H1 (cell line): ENCODE measurements at places on chromosomes 5 and 9. TPM values are rescaled to one million over a fixed set of nuclear protein-coding genes. Genes with fewer than 3 reads are reported as not detected.

Gene PCDHB11
- 0.86 and 1.4 TPM in 2 replicates for total RNA-seq

GRCh38 chr5:5218396-5218795 lies 78.3 kb downstream of the ADAMTS16 start:
- DNase-seq = no peak

DNA sequence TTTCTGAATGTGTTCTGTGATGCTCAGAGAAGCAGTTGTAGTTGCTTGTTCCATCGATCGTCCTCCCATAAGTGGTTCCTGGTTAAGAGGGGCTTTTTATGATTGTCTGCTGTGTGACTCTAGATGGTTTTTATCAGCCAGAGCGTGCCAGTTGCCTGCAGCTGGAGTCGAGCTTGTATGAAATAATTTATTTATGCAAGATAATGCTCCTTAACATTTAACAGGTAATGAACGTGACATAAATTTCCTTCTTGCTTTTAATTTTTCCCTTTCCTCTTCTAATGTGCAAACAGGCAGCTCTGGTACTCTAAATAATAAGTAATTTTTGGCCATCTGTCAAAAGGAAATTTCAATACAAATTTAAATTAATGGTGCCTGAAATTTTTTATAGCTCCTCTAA lies 84.4 kb downstream of the TLE4 start:
- no peak for DNase-seq

DNA sequence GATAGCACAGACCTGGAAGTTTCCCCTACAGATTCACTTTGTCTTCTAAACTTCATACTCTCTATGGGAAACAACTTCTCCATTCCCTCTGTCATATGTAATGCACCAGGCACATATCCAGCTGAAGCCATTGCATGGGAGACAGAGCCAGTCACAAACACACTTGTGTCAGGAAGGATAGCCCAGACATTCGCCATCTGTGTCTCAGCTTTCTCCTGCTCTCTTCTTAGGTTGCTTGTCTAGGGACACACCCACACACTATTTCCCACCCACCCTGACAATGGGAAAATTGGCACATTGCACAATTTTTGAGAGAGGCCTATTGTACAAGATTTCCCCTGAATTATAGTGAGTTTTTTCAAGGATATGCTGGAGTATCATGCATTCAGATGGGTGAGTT lies 158.4 kb upstream of the MPDZ start:
- DNase-seq = no peak

GRCh38 chr5:75052192-75053053 lies at the start of gene GCNT4:
TSS of gene GCNT4 (minus strand) at chr5:75052558. CDS start at chr5:75030037, 22,521 bp downstream.
- DNase-seq = peak; percentile 69
